Fibroblast of the conjunctiva (primary cell): ENCODE measurements at places on chromosomes 6 and 20.

DNA sequence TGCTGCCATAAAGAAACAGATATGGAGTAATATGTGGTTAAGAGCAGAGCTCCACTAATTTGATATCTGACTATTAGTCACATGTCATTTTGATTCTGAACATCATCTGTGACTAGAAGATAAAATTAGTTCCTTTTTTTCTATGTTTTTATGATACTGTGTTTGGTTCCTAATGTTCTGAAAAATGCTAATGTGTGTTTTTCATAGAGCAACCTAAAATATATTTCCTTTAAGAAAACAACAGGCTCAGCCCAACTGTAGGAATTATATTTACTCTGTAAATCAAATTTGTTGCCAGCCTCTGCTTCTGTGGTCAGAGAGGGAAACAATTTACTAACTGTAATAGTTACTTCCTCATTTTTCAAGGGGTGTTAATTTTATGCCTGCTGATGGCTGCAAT is 33.3 kb upstream of the TXLNB start:
- DNase-seq: no peak

GRCh38 chr6:45689926-45690615 is 312.3 kb upstream of the SUPT3H start:
- no peak for DNase-seq

DNA sequence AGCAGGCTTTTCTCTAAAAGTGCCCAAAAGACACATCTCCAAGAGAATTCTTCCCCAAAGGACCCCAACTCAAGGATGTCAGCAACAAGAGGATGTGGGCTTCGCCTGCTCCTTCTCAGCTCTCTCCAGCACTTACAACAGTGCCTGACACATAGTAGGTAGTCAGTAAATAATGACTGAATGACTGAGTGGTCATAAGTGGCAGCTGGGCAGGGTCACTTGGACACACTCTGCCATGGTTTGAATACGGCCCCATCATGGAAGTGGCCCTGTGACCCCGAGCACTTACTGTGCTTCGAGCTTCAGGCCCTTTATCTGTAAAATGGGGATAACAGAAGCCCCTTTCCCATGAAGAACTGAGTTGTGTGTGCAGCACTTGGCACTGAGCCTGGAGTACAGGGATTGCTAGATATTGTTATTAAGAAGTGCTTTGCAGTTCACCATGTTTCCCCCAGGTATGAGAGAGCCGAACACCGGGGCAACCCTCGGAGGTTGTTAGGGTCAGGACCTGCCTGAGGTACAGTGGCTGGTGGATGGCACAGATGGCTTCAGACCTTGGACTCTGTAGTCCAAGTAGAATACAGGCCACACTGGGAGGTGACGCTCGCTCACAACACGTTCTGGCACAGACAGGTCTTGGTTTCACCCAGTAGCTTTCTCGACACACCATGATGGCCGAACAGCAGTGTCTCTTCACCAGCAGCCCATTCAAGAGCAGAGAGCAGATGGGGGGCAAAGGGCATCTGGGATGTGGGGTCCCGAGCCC is 56.0 kb downstream of the NOL4L start:
- no peak for DNase-seq

- DNase-seq: no peak
Measured at GRCh38 chr6:50905297-50905696, 86.6 kb downstream of the TFAP2B start.

DNA sequence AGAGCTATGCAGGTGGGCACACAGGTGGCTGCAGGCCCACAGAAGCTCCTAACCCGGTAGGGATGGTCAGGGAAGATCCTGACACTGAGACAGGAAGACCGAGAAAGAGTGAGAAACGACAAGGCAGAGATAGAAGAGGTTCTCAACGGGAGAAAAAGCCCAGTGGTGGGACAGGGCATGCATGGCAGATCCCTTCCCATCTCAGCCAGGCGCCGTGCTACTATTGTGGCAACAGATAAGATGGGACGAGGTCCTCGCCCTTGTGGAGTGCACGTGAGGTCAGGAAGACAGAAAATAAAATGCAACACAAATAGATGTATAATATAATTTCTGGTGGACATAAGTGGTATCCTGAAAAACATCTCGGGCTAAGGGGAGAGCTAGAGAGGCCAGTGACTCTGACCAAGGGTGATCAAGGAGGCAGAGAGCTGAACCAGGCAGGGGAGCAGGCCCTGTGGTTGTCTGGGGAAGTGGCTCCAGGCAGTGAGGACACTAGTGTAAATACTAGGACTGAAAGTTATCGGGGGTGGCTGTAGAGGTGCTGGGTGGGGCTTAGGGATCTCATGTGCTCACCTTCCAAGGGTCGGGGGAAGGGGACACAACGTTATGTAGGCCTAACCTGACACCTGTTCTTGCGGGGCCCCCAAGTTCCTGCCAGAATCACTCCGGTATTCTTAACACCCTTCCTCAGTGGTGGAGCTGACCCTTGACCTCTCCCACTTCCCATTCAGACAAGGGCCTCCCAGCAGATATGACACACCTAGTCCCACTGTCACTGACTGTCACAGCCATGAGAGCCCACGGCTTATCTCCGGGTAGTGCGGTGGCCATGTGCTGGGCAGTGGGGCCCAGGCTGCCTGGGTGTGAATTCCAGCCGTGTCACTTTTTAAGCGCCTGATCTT is 1.0 kb downstream of the SRXN1 start:
- no peak for DNase-seq

DNA sequence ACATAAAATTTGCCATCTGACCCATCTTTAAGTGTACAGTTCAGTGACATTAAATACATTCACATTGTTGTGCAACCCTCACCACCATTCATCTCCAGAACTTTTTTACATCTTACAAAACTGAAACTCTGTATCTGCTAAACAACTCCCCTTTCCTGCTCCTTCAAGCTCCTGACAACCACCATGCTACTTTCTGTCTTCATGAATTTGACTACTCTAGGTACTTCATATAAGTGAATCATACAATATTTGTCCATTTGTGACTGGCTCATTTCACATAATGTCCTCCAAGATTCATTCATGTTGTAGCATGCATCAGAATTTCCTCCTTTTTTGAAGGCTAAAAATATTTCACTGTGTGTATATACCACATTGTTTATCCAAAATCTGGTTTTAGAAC is 86.9 kb upstream of the SMLR1 start:
- no peak for DNase-seq

DNA sequence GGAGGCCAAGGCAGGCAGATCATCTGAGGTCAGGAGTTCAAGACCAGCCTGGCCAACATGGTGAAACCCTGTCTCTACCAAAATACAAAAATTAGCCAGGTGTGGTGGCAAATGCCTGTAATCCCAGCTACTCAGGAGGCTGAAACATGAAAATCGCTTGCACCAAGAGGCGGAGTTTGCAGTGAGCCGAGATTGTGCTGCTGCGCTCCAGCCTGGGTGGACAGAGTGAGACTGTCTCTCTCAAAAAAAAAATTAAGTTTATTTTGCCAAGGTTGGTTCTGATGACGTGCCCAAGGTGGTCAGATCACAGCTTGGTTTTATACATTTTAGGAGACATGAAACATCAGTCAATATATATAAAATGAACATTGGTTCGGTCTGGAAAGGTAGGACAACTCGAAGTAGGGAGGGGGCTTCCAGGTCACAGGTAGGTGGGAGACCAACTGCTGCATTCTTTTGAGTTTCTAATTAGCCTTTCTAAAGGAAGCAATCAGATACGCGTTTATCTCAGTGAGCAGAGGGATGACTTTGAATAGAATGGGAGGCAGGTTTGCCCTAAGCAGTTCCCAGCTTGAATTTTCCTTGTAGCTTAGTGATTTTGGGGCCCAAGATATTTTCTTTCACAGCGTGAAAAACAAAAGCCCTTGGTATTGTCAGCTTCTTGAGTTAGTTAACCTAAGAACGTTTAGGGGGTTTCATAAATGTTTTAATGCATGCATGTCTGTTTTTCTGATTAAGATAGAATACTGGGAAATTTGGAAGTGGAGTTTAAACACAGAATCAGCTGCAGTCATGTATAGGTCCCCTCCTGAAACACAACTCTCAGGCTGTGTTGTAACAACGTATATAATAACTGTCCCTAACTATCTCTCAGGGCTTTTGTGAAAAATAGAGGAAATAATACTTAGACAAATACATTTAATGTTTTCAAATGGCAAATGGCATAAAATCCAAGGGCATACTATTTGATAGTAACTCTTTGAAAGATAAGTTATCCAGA is 16.7 kb downstream of the ACOT13 start:
- no peak for DNase-seq

- DNase-seq: no peak
Measured at GRCh38 chr20:47142774-47143170, 213.7 kb downstream of the ZMYND8 start.

GRCh38 chr6:167094820-167095637 is 27.9 kb upstream of the CCR6 start:
- no peak for DNase-seq

- no peak for DNase-seq
Measured at GRCh38 chr6:4130357-4130987, 4.9 kb downstream of the ECI2 start.

GRCh38 chr20:4681991-4682401 is 39.7 kb upstream of the PRND start:
- DNase-seq: no peak

DNA sequence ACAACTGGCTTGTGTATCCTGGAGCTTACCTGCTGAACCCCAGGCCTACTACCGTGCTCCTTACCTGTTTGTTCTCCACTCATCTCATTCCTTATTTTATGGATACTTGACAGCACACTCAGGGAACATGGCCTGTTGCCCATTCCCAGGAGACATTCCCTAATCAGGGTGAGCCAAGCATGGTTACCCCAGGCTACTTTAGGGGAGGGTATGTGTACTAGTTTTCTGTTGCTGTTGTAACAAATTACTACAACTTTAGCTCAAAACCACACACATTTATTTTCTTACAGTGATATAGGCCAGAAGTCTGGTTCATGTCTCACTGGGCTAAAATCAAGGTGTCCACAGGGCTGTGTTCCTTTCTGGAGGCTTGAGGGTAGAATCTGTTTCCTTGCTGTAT is 15.0 kb upstream of the TRAM2 start:
- no peak for DNase-seq

DNA sequence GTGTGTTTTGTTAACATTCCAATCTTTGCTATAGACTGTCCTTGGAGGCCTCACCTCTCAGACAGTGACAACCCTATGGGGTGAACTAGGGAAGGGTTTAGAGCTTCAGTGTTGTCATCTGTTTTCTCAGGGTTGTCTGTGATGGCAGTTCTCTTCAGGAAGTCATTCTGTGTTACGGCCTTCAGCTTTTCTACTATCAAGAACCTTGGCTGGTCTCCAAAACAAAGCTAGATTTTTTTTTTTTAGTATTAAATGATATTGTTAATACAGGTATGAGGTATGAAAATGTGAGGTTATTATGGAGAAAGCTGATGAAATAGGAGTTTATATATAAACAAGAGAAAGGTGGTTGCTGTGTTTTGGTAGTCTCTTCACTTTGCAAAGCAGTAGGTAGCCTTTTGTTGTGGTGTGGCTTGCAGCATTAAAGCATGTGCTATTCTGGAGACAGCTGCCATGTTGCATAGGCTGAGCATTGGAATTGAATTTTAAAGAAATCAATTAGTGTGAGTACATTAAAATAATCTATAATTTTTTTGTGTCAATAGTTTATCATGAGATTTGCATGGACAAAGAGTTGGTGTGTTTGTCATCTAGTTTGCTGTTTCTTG is 162.6 kb downstream of the CARMIL1 start:
- no peak for DNase-seq

DNA sequence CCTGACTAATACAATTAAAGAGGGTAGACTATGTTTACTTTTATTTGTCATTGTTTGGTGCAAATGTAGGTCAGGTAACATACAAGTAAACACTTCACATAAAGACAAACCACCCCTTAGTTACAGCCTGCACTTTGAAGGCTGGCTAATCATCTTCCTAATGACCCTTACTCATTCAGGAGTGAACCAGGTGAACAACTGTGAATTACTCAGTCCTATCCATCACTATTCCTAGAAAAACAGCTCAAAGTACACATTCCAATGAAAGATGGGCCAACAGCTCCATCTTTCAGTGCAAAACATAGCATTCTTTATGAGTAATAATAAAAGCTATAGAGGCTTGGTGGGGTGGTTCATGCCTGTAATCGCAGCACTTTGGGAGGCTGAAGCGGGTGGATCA is 78.2 kb downstream of the FRK start:
- DNase-seq: no peak

DNA sequence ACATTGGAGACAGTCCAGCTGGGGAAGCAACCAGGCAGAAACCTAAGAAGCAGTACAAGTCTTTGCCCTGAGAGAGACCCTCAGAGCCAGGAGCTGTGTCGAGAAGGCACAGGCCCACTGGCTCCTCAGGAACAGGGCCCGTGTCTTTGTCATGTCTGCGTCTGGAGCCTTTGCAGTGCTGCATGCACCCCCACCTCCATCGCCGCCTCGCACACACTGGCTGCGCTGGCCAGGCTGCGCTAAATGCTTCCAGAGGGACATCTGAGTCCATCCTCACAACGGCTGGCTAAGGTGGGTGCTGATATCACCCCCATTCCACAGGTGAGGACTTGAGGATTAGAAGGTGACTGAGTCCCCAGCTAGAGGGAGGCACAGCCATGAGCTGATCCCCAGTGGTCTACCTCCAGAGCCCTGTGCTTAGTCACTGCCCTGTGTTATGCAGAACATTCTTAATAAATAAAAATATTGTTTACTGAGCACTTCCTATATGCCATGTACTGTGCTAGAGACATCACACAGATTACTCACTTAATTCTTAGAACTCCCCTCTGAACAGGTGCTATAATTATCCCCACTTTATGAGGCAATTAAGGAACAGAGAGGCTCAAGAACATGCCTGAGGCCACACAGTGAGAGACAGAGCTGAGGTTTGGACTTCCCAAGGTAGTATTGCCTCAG is 27.6 kb downstream of the GABRR2 start:
- DNase-seq: no peak

DNA sequence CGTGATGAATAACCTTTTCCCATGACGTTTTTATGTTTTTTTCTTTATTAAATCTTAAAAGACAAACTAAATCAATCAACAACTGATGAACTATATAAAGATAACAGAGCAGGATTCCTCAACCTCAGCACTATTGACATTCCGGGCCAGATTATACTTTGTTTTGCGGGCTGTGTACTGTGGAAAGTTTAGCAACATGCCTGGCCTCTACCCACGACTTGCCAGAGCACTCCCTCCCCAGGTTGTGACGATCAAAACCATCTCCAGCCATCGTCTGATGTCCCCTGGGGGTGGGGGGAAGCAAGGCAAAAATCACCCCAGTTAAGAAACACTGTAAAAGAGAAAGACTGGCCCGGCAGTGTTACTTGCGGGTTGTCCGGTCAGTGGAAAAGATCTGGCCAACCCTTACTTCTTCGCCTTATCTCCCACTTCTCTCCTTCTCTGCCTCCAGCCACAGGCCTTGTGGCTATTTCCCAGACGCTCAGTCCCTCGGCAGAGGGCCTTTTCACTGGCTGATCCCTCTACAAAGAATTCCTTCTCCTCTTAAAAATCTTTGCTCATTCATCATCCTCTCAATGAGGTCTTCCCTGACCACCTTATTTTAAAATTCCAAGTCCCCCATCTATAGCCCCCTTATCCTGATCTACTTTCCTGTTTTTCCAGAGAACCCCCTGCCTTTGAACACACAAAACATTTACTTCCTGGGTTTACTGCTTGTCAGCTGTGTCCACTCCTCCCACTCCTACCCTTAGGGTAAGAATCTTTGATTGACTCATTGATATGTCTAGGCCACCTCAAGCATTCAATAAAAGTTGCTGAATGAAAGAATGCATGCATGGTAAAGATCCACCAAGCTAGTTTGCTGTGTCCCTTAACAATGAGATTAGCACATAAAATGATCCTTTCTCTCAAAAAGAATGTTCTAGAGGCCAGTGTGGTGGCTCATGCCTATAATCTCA is 14.7 kb upstream of the RAB22A start:
- DNase-seq: no peak
